Activated CD8-positive, alpha-beta memory T cell treated with anti-CD3 and anti-CD28 coated beads, Interleukin-2, amount 10 ng/mL, durations not matched to agents 7 days and 5 days (primary cell): ENCODE measurements at places on chromosomes 5 and 9. TPM values are rescaled to one million over a fixed set of nuclear protein-coding genes. Genes with fewer than 3 reads are reported as not detected.

GRCh38 chr5:134552301-134552700 lies 26.8 kb downstream of the JADE2 start:
- DNase-seq = no peak
- H3K4me1 ChIP-seq = peaks cover 41% of the 10 kb centered on the region
- no peak overlapping the region for H3K4me3 ChIP-seq
- H3K36me3 ChIP-seq = peaks cover 26% of the 10 kb centered on the region

GRCh38 chr5:55899344-55899743 lies 48.2 kb downstream of the IL31RA start:
- H3K36me3 ChIP-seq = no peaks in the 10 kb centered on the region
- H3K27me3 ChIP-seq = peaks cover 27% of the 10 kb centered on the region
- no peak for DNase-seq

GRCh38 chr5:44046619-44047364 lies 342.4 kb downstream of the FGF10 start:
- no peaks in the 10 kb centered on the region for H3K36me3 ChIP-seq
- DNase-seq = no peak
- no peak overlapping the region for H3K27ac ChIP-seq
- H3K27me3 ChIP-seq = no peaks in the 10 kb centered on the region

DNA sequence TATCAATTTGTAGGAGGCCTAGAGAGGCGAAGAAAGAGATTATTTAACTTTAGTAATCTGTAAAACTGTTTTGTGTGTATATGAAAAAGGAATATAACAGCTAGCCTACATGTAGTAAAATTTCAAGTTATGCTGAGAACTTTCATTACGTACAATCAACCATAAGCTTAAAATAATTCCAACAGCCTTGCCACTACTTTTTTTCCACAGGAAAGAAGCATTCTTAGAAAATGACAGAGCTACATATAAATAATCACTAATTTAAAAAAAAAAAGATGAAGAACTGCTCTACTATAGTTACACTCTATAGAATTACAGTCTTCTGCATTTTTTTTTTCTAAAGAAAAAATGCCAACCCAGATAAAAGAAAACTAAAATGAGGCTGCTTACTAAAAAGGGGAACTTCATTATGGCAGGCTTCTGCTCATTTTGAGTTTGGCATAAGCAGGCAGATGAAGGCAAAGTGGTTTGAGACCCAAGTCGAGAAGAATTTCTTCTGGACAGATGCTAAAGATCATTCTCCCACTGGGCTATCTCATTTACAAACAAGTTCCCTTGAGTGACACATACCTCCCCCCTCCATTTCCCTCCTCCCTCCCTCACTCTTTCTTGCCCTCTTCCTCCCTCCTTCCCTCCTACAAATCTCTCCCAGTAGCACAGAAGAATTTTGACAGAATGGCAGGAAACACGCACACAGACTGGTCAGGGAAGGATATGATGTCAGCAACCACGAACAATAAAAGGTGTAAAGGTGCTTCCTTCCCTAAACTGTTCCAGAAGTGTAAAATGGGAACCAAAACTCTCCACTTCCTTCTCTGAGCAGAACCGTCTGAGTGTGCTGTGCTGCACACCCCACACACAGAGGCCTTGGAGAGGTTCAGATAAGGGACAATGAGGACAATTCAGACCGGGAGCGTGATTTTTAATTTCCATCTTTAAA lies 56.1 kb downstream of the MEF2C start:
- H3K4me3 ChIP-seq = no peak overlapping the region
- no peaks in the 10 kb centered on the region for H3K27me3 ChIP-seq
- no peak overlapping the region for H3K27ac ChIP-seq
- no peaks in the 10 kb centered on the region for H3K36me3 ChIP-seq

DNA sequence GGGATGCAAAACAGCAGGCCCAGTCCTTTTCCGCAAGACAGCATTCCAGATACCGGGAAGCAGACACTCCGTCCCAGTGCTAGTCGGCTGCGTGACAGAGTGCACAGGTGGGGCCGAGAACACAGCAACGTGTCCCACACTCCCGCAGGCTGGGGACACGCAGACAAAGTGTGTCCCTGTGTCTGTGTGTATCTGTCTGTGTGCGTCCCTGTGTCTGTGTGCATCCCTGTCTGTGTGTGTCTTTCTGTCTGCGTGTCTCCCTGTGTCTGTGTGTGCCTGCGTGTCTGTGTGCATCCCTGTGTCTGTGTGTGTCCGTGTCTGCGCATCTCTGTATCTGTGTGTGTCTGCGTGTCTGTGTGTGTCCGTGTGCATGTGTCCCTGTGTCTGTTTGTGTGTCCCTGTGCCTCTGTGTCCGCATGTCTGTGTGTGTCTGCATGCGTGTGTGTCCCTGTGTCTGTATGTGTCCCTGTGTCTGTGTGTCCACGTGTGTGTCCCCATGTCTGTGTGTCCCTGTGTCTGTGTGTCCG lies 137.0 kb downstream of the MRPL36 start:
- peaks cover 39% of the 10 kb centered on the region for H3K27me3 ChIP-seq
- H3K36me3 ChIP-seq = no peaks in the 10 kb centered on the region
- no peak overlapping the region for H3K4me3 ChIP-seq
- no peak overlapping the region for H3K27ac ChIP-seq
- peaks cover 2% of the 10 kb centered on the region for H3K4me1 ChIP-seq

- H3K4me3 ChIP-seq = no peak overlapping the region
- peaks cover 39% of the 10 kb centered on the region for H3K4me1 ChIP-seq
- H3K27ac ChIP-seq = no peak overlapping the region
- no peaks in the 10 kb centered on the region for H3K27me3 ChIP-seq
- peaks cover 39% of the 10 kb centered on the region for H3K36me3 ChIP-seq
- no peak for DNase-seq
Measured at GRCh38 chr5:69237877-69238276, 3.2 kb downstream of the CDK7 start.

- no peak for DNase-seq
- no peaks in the 10 kb centered on the region for H3K36me3 ChIP-seq
- no peak overlapping the region for H3K27ac ChIP-seq
- H3K4me3 ChIP-seq = no peak overlapping the region
Measured at GRCh38 chr5:31573494-31574142, 41.5 kb downstream of the C5orf22 start.

GRCh38 chr5:42855386-42855785 lies 43.7 kb upstream of the SELENOP start:
- peaks cover 7% of the 10 kb centered on the region for H3K27me3 ChIP-seq
- no peak overlapping the region for H3K4me3 ChIP-seq
- H3K36me3 ChIP-seq = no peaks in the 10 kb centered on the region
- no peak for DNase-seq
- no peak overlapping the region for H3K27ac ChIP-seq

GRCh38 chr5:148090146-148090772 lies 26.5 kb downstream of the SPINK5 start:
- H3K4me1 ChIP-seq = no peaks in the 10 kb centered on the region
- H3K27ac ChIP-seq = no peak overlapping the region
- no peak overlapping the region for H3K4me3 ChIP-seq
- no peaks in the 10 kb centered on the region for H3K27me3 ChIP-seq
- DNase-seq = no peak

- DNase-seq = no peak
- H3K4me3 ChIP-seq = no peak overlapping the region
- H3K4me1 ChIP-seq = peaks cover 7% of the 10 kb centered on the region
- H3K27me3 ChIP-seq = no peaks in the 10 kb centered on the region
- no peak overlapping the region for H3K27ac ChIP-seq
- H3K36me3 ChIP-seq = peaks cover 12% of the 10 kb centered on the region
Measured at GRCh38 chr9:137108608-137109249, 5.8 kb downstream of the DPP7 start.

DNA sequence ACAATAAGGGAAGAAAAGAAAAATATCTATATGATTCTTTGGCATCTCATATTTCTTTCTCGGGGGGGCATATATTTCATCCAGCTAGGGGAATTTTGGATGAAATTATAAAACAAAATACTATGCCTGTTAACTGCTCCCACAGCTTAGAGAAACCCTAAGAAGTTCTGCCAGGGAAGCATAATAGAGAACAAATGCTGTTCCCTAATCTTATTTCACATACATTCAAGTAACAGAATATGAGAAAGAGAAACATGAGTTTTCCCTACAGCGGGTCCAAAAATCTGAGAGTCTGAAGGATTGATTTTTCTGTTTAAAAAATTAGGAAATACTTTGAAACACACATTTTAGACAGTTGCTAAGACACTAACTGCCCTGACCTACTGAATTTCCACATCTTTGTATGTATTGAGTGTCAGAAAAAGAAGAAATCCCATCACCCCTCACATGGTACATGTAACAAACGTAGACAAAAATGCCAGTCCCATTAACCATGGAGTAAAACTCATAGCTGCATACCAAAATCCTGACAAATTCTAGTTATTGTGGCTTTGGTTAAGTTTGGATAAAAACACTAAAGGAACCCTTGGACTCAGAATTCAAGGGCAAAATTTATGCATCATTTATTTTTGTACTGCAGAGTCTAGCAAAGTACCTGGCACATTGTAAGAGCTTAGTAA lies 620.2 kb upstream of the DMAC1 start:
- no peak overlapping the region for H3K4me3 ChIP-seq
- H3K27ac ChIP-seq = no peak overlapping the region
- no peaks in the 10 kb centered on the region for H3K4me1 ChIP-seq
- no peaks in the 10 kb centered on the region for H3K36me3 ChIP-seq

DNA sequence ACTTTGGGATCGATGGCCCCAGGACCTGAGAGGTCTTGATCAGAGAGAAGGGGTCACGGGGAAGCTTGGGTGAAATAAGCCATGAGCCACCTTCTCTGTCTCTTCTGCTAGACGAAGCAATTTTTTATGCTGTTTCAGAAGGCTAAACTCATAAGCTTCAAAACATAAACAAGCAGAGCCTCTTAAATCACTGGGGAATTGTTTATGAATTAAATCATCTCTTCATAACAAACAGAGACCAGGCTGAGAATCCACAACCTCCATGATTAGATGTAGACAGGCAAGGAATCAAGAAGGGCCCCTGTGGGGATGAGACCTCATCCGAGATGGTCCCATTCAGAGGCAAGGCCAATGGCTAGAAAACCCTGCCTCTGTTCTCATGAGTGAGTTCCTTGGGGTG lies 21.7 kb upstream of the TCOF1 start:
- H3K27ac ChIP-seq = no peak overlapping the region
- H3K27me3 ChIP-seq = peaks cover 7% of the 10 kb centered on the region
- peaks cover under 1% of the 10 kb centered on the region for H3K4me1 ChIP-seq
- H3K36me3 ChIP-seq = no peaks in the 10 kb centered on the region
- no peak for DNase-seq

DNA sequence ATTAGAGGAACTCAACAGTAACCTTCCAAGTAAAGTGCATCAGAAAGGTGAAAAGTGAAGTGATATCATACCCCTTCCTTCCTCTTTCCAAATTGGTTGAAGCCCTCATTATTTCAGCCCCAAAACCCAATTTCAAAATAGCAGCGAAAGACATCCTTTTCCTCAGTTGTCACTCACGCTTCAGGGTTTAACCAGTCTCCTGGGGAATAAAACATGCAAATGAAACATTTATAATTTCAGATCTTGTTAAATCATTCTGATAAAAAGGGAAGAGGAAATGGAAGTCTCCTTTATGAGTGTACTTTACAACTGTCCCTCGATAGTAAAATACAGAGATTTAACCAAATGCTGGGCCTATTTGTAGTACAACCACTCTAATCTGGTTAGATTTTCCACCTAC lies 22.5 kb downstream of the TRPM6 start:
- H3K4me1 ChIP-seq = peaks cover 6% of the 10 kb centered on the region
- DNase-seq = no peak
- H3K4me3 ChIP-seq = no peak overlapping the region

DNA sequence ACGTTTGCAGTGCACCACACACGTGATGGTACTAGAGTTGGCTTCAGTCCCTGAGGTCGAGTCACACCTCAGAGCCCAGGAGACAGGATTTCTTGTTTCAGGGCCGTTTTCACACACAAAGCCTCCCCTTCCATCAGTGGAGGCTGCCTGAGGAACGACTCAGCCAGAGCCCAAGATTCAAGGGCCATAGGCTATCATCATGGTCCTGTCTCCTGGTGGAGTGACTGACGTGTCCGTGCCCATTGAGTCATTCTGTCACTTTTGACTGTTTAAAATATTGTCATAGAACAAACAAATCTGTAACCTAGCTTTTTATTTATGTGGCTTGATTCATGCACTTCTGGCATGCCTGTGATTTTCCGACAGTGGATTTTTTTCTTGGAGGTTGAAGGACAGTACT lies 28.3 kb downstream of the CAMK2A start:
- H3K36me3 ChIP-seq = no peaks in the 10 kb centered on the region
- H3K27me3 ChIP-seq = peaks cover 2% of the 10 kb centered on the region
- H3K4me3 ChIP-seq = no peak overlapping the region
- no peak for DNase-seq

Gene TLX3
- total RNA-seq = not detected

Gene CYSTM1
- 16.8 TPM for total RNA-seq

Gene SPINK13
- not detected for total RNA-seq

Gene GKAP1
- 2.2 TPM for total RNA-seq

Gene ZNF608
- total RNA-seq = not detected

Gene TMEM167A
- 58.7 TPM for total RNA-seq

Gene SLC28A3
- total RNA-seq = 0.09 TPM
